ENCODE measurements at places on chromosomes 2 and 18. TPM values are rescaled to one million over a fixed set of nuclear protein-coding genes. Genes with fewer than 3 reads are reported as not detected.

GRCh38 chr2:164932377-164932776, 22.9 kb downstream of the SLC38A11 start:
- DNase-seq: no peak

CTAGE1 gene
- total RNA-seq: not detected

NIF3L1 gene
- 38.4 TPM for total RNA-seq

RPRM gene
- 2.1 TPM for total RNA-seq

GRCh38 chr2:146814971-146815370, 1029.9 kb upstream of the ACVR2A start:
- DNase-seq: no peak

LYPD6 gene
- total RNA-seq: 3.9 TPM

FAM237A gene
- not detected for total RNA-seq

- no peak for DNase-seq
Measured at GRCh38 chr2:229206548-229206947, 64.5 kb downstream of the PID1 start.

- no peak for DNase-seq
Measured at GRCh38 chr18:28657961-28658360, 481.0 kb upstream of the CDH2 start.

- no peak for DNase-seq
Measured at GRCh38 chr2:204791230-204791629, 246.0 kb downstream of the PARD3B start.

DNA sequence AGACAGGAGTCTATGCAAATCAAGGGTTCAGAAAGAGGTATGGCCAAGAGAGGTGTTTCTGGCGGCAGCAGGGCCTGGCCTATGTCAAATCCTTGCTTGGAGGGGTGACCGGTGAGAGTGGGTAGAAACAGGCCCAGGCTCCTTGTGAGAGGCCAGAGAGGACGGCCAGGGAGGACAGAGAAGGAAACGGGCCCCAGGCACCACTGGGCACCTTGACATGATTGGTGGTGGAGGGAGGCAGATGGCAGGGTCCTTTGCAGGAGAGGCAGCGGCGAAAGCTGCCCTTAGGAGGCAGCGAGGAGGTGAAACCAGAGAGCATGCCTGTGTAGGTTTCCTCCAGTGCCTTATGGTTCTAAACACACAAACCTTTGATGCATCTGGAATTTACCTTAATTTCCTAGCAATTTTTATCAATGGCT, 6.2 kb downstream of the RAMP1 start:
- DNase-seq: no peak

CLHC1 gene
- 10.4 TPM for total RNA-seq

LCT gene
- total RNA-seq: 1.4 TPM

PASK gene
- total RNA-seq: 53.3 TPM
